Activated T-cell treated with anti-CD3 and anti-CD28 coated beads, Interleukin-2, amount 50 U/mL, for 72 hours (primary cell): ENCODE measurements at places on chromosomes 13 and 19. TPM values are rescaled to one million over a fixed set of nuclear protein-coding genes. Genes with fewer than 3 reads are reported as not detected.

The CAPS gene
- total RNA-seq = 20.9 TPM

- H3K27ac ChIP-seq = no peak overlapping the region
- no peak overlapping the region for H3K4me3 ChIP-seq
- no peaks in the 10 kb centered on the region for H3K4me1 ChIP-seq
- H3K36me3 ChIP-seq = no peaks in the 10 kb centered on the region
Measured at GRCh38 chr13:90968166-90968904, 379.2 kb upstream of the MIR17HG start.

The PPP2R1A gene
- 160 TPM for total RNA-seq

DNA sequence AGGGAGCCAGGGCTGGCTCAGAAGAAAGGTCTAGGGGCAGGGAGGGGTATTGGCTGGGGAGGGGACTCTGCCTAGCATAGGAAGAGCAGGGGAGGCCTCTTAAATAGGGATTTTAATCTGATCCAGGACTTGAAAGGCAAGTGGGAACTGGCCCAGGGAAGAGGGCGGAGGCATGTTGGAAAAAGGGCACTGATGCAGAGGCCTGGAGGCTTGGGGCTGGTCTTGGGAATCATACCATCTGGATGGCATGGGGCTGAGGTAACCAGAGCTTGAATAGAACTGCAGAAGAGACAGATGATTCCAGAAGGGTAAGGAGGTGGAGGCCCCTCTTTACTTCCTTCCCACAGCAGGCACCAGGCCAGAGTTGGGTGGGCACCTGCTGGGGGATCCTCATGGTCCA lies 29.1 kb downstream of the CERS4 start:
- no peak overlapping the region for H3K27ac ChIP-seq
- DNase-seq = no peak
- no peaks in the 10 kb centered on the region for H3K27me3 ChIP-seq
- peaks cover 7% of the 10 kb centered on the region for H3K36me3 ChIP-seq
- no peak overlapping the region for H3K4me3 ChIP-seq

DNA sequence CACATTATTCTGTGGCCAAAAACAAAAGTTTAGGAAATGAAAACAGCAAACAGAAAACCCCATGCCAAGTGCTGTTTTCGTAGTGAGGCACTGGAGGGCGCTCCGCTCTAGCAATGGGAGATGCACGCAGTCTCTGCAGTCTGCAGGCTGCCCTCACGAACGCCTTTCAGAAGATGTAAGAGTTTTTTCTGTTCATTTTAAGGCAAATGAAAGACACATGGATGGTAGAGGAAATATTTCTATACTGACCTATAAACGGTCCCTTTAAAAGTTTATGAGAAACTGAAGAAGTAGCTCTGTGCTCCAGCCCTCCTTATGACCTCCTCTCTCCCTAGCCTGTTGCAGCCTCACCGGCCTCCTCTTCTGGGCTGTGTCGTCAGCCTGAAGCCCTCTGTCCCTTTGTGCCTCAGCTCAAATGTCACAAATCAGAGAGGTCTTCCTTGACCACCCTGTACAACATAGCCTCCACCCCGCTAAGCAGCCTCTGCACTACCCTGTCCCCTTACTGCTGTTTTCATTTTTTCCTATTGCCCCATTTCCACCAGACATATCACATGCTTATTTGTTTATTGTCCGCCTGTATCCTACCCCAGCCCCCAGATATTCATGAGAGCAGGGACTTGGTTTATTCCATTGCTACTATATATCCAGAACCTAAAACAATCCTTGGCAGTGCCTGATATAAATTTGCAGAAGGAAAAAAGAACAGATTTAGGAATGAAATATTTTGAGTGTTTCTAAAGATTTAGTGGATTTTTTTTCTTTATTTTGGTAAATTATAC lies 116.4 kb downstream of the TM9SF2 start:
- no peaks in the 10 kb centered on the region for H3K27me3 ChIP-seq
- DNase-seq = no peak
- no peaks in the 10 kb centered on the region for H3K36me3 ChIP-seq

DNA sequence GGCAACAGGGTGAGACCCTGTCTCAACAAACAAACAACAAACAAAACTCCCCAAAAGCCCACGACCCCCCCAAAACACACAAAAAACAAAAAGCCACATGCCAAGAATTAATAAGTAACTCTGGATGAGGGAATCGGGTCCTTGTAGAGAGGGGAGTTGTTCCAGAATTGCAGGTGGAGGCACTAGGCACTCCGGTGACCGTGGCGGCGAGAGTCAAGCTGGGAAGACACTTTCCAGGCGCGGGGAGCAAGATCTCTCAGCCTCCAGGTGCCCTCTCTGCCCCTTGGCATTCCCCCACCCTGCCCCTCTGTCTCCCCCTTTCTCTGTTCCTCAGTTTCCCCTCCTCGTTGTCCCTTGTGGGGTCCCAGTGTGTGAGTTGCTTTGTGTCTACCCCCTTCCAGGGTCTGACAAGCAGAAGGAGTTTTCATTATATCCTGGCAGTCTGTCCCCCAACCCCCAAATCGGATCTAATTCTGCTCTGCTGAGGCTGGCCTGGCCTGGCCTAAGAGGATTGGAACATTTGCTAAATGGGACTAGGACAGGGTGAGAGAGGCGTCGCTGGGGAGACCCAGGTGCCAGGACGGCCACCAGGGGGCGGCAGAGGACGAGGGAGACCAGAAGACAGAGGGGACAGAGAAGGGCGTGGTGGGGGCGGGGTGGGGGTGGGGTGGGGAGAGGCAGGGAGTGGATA lies 8.3 kb upstream of the CRX start:
- H3K4me1 ChIP-seq = no peaks in the 10 kb centered on the region
- no peak overlapping the region for H3K4me3 ChIP-seq
- peak; percentile 83 for DNase-seq

The ZNF723 gene
- 0.14 TPM for total RNA-seq

The LGALS4 gene
- total RNA-seq = 2.3 TPM

- H3K4me3 ChIP-seq = no peak overlapping the region
- H3K27ac ChIP-seq = no peak overlapping the region
- peaks cover 15% of the 10 kb centered on the region for H3K4me1 ChIP-seq
- H3K27me3 ChIP-seq = peaks cover 11% of the 10 kb centered on the region
- DNase-seq = no peak
Measured at GRCh38 chr19:347946-348861, 3.6 kb upstream of the MIER2 start.

The ZNF177 gene
- total RNA-seq = 3.8 TPM

DNA sequence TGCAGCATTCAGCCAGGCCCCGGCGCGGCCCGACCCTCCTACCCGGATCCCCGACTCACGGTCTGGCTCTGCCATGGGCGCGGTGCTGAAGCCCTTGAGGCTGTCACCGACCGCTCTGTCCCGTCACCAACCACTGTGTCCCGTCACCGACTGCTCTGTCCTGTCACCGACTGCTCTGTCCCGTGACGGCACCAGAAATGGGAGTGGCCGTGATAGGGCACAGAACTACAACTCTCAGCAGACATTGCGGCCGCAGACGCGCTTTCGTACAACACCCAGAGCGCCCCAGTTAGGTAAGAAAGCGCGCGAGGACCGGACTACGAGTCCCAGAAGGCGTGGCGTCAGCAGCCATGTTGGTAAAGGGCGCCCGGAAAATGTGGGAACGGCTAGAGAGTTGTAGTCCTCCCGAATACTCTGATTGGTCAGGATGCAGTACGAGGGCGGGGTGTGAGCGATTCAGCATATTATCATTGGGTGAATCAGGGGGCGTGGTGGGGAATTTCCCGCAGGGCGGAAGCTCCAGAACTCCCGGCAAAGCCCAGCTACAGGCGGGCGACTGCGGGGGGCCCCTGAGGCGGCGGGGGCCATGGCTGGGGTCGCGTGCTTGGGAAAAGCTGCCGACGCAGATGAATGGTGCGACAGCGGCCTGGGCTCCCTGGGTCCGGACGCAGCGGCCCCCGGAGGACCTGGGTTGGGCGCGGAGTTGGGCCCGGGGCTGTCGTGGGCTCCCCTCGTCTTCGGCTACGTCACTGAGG lies at the start of the genes NFKBIB and SIRT2:
Gene NFKBIB (plus strand): TSS at position 523 of the 755 bp plus-strand sequence. CDS start 64 bp downstream, at position 587.
Gene SIRT2 (minus strand): TSS at position 172 of the 755 bp plus-strand sequence. CDS start 97 bp downstream, at position 75.
- peak within 1 kb of the TSS; percentile 86 for H3K4me3 ChIP-seq
- DNase-seq = peak; percentile 100
- H3K36me3 ChIP-seq = peaks cover 9% of the 10 kb centered on the region
- no peaks in the 10 kb centered on the region for H3K27me3 ChIP-seq

- H3K27ac ChIP-seq = no peak overlapping the region
- no peaks in the 10 kb centered on the region for H3K27me3 ChIP-seq
- DNase-seq = no peak
- H3K4me3 ChIP-seq = no peak overlapping the region
- H3K4me1 ChIP-seq = no peaks in the 10 kb centered on the region
Measured at GRCh38 chr13:107669391-107669993, 545.8 kb downstream of the LIG4 start.

DNA sequence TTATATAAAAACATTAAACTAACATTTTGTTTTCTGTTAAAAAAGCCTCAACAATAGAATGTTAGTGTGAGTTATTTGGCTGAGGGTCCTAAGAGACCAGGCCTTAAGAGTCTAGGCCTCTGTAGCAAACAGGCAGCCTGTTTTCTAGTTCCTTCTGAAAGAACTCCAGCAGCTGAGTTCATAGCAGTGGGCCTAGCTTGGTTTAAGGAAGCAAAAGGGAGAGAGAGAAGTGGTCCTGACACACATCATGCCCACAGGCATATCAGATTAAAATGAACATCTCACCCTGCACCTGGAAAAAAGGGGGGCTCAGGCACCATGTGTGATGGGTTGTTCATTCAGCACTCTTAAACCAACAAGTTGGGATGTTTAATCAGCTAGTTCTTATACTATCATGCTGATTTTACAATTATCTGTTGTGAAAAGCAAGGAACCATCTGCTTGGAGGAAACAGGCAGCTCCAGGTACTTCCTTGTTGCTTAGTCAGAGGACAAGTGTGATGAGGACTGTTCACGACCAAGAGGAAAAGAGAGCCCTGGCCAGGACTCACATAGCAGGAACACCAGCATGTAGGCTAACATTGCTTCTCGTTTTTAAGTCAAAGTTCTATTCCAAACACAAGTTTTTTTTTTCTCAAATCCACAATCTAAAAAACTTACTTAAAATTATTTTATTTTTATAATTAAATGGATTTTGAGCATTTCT lies 81.3 kb upstream of the FRY start:
- no peaks in the 10 kb centered on the region for H3K4me1 ChIP-seq
- H3K36me3 ChIP-seq = no peaks in the 10 kb centered on the region
- H3K27me3 ChIP-seq = no peaks in the 10 kb centered on the region
- no peak overlapping the region for H3K4me3 ChIP-seq
- DNase-seq = no peak

- H3K36me3 ChIP-seq = peaks cover 12% of the 10 kb centered on the region
- no peaks in the 10 kb centered on the region for H3K4me1 ChIP-seq
- H3K4me3 ChIP-seq = no peak overlapping the region
- no peaks in the 10 kb centered on the region for H3K27me3 ChIP-seq
Measured at GRCh38 chr19:51816711-51817110, 21.8 kb downstream of the FPR3 start.

DNA sequence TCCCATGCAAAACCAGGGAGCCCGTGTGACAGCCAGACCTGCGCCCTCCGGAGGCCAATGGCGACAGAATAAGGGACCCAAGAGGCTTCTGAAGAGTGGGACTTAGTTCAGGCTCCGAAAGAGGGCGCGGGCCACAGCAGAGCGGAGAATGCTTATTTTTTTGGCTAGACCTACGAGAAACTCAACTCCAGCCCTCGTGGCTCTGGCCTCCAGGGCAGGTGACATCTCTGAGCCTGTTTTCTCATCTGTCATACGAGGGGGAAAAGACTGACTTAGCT lies 23.0 kb downstream of the DPP9 start:
- no peaks in the 10 kb centered on the region for H3K27me3 ChIP-seq
- H3K4me3 ChIP-seq = no peak overlapping the region
- H3K36me3 ChIP-seq = peaks cover 3% of the 10 kb centered on the region
- no peak overlapping the region for H3K27ac ChIP-seq
- H3K4me1 ChIP-seq = no peaks in the 10 kb centered on the region

DNA sequence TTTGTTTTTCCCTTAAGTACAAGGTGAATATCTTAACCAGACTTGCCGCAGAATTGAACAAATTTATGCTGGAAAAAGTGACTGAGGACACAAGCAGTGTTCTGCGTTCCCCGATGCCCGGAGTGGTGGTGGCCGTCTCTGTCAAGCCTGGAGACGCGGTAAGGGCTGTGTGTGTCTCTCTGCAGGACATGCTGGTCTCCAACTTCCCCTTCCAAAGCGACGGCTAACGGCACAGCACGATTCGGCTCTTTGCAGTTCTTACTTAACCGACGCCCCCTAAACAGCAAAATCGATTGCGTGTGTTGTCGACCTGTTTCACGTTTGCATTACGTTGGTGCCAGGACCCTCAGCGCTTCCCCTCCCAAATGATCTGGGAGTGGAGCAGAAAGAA lies 73.2 kb downstream of the GGACT start:
- DNase-seq = no peak
- H3K27ac ChIP-seq = no peak overlapping the region
- peaks cover 7% of the 10 kb centered on the region for H3K4me1 ChIP-seq
- peaks cover 35% of the 10 kb centered on the region for H3K27me3 ChIP-seq

GRCh38 chr19:1274081-1274851 lies 1.1 kb upstream of the FAM174C start:
- H3K4me3 ChIP-seq = peak overlapping the region; percentile 78
- peaks cover 33% of the 10 kb centered on the region for H3K36me3 ChIP-seq
- peak overlapping the region; percentile 79 for H3K27ac ChIP-seq
- no peak for DNase-seq
- peaks cover 63% of the 10 kb centered on the region for H3K4me1 ChIP-seq
- H3K27me3 ChIP-seq = no peaks in the 10 kb centered on the region

DNA sequence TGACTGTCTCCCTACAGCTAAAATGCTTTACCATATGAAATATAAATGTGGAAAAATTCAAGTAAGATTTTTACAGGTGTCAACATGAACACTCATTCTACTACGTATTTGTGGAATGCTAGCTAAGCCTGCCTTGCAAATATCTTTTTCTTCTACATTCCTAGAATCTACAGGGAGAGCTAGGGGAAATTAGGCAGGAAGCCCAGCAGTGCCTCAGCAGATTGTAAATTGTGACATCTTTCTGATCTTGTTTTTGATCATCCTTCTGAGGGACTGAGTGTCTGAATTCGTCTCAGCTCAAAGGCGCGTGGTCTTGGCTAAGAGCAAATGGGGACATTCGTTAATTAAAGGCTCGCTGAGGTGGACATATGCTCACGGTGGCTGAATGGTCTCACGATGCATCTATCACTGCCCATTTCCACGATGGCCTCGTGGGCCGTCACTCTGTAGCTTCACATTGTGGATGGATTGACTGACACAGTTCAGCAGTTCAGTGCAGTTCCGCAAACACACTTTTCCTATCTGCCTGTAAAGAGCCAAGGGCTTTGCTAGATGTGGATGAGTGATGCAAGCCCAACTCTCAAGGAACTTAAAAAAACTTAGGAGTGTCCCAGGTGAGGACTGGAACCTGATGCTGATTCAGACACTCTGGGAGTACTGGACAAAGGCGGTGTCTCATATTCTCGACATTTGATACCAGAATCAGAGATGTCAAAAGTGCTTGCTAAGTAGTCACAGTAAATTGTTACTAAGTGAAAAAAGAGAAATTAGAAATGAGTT lies 562.5 kb downstream of the EFNB2 start:
- DNase-seq = no peak
- no peak overlapping the region for H3K27ac ChIP-seq
- peaks cover 6% of the 10 kb centered on the region for H3K27me3 ChIP-seq
- H3K4me1 ChIP-seq = no peaks in the 10 kb centered on the region
- H3K4me3 ChIP-seq = no peak overlapping the region

The HCN2 gene
- total RNA-seq = 0.81 TPM
